ENCODE measurements at places on chromosomes 12 and 14.
A peak's percentile ranks its signal among the peaks of the same experiment; 100 is the strongest.

DNA sequence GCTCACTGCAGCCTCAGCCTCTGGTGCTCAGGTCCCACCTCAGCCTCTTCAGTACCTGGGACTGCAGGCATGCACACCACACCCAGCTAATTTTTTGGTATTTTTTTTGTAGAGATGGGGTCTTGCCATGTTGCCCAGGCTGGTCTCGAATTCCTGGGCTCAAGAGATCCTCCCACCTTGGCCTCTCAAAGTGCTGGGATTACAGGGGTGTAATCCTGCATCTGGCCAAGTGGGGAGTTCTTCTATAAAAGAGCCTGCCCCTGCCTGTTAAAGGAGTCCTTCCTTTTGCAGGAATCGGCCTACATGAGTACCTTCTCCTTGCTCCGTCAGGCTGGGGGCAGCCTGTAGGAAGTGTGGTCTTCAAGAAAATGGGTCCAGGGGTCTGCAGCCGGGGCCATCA, 54.1 kb upstream of the RASSF3 start:
- DNase-seq: no peak

DNA sequence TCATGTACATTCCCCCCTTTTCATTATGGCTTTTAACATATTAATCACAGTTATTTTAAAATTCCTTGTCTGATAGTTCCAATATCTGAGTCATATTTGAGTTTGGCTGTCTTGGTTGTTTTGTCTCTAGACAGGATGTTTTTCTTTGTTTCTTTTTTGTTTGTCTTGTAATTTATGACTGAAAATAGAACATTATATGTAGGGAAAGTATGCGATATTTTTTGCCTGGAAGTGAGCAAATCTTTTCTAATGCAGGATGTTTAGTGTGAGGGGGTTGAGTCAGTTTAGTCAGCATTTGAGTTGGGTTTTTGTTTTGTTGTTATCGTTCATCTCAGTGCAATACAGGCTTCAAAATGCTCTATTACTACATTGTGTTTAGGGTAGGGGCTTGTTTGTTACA, 239.7 kb downstream of the SNAPC1 start:
- DNase-seq: no peak

- DNase-seq: no peak
Observed at GRCh38 chr14:69132513-69133181, 20.3 kb downstream of the DCAF5 start.

- no peak for DNase-seq
Observed at GRCh38 chr14:21241218-21241819, 27.9 kb downstream of the HNRNPC start.

DNA sequence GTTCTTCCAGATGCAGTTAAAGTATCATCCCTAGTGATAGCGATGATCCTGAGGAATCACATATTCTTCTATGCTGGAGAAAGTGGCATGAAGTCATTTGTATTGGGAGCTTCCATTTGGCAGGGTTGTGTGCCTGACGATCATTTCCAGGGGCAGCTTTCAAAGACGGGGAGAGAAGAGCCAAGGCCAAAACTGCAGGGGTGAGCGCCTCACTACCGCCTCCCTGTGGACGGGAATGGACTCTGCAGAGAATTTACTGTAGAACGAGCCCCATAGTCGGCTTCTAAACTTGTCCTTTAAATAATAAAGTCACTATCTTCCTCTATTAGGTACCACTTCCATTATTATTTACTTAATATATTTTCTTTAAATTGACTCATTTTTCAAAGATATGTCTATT, 555.9 kb upstream of the TMEM132C start:
- no peak for DNase-seq

- DNase-seq: no peak
Observed at GRCh38 chr14:54818201-54819133, 84.2 kb downstream of the GCH1 start.

GRCh38 chr14:25756876-25757275, 706.9 kb upstream of the STXBP6 start:
- DNase-seq: no peak

DNA sequence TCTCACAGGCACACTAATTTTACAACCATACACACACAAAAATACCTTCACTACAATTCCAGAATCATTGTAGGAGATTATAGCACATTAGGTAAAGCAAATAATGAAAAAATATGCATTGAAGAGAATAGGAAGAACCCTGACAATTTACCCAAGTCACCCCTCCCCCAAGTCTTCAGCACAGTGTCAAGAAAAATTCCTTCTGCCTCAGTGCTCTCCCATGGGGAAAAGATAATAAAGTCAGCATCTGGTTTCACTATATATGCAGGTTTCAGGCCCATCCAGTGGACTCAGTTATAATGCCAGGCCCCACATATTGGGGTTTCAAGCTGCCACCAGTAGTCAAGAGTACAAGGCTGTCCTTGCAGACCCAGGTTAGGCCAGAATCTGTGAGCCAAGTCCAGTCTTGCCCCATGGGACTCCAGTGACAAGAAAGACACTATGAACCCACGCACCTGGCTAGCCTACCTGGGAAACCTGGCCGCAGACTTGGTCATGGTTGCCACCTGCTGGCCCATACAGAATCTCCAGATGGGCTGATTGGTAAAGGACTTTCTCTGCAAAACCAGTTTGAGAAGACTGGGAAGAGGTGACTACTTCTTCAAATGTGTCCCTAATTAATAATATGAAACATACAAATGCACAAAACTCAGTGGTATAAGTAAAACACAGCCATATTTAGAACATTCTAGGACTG, 398.6 kb upstream of the FLRT2 start:
- no peak for DNase-seq

DNA sequence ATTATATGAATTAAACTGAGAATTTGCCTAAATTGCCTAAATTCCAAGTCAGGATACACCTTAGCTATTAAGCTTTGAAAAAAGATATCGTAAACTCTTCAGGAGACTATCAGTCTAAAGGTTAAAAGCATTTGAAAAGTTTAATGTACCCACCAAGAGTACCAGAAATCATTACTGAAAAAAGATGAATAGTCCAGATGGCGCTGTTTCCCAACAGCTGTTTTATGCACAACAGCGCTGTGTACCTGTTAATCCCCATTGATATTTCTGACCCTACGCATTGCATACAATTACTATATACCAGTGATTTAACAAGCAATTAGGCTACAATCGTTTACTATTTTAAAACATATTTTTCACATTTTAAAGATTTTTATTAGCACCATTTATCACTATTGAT, 185.0 kb downstream of the PLCZ1 start:
- DNase-seq: no peak

- no peak for DNase-seq
Observed at GRCh38 chr12:24850496-24850895, 98.4 kb downstream of the BCAT1 start.

GRCh38 chr12:59736786-59737185, 141.0 kb downstream of the SLC16A7 start:
- no peak for DNase-seq

- DNase-seq: no peak
Observed at GRCh38 chr12:49377386-49377785, 10.1 kb downstream of the SPATS2 start.

DNA sequence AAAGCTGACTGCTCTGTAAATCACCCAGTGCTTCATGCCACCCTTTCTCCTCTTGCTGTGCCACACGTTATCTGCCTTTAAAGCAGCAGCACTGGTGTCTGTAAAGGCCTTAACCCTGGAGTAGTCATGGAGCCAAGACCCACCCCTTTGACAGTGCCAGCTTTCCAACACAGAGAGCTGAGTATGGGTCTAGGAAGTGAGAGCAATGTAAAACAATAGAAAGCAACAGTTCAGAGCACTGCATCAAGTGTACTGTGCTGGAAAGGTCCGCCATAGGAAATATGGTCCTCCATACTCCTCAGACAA, 139.5 kb downstream of the DAD1 start:
- DNase-seq: no peak

DNA sequence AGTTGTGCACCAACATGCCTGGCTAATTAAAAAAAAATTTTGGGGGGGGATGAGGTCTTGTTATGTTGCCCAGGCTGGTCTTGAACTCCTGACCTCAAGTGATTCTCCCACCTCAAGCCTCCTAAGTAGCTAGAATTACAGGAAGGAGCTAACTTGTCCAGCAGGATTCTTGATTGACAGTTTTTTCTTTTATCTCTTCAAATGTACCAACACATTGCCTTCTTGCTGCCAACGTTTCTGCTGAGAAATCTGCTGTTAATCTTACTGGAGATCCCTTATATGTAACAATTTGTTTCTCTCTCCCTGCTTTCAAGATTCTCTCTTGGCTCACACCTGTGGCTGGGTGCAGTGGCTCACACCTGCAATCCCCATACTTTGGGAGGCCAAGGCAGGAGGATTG, 22.4 kb upstream of the MARK3 start:
- DNase-seq: no peak

- DNase-seq: peak; percentile 53
Observed at GRCh38 chr12:68358532-68359485, 26.6 kb upstream of the MDM1 start.

- no peak for DNase-seq
Observed at GRCh38 chr12:61220337-61220736, 1039.9 kb upstream of the USP15 start.

GRCh38 chr12:56991319-56992246, 14.8 kb downstream of the ZBTB39 start:
- DNase-seq: no peak

GRCh38 chr14:73426877-73427276, 31.5 kb downstream of the NUMB start:
- DNase-seq: no peak

- no peak for DNase-seq
Observed at GRCh38 chr14:105742531-105742848, 216.1 kb downstream of the TMEM121 start.

GRCh38 chr12:58775396-58775795, 144.9 kb downstream of the LRIG3 start:
- no peak for DNase-seq

- DNase-seq: no peak
Observed at GRCh38 chr14:93028724-93029076, 87.0 kb downstream of the ITPK1 start.

DNA sequence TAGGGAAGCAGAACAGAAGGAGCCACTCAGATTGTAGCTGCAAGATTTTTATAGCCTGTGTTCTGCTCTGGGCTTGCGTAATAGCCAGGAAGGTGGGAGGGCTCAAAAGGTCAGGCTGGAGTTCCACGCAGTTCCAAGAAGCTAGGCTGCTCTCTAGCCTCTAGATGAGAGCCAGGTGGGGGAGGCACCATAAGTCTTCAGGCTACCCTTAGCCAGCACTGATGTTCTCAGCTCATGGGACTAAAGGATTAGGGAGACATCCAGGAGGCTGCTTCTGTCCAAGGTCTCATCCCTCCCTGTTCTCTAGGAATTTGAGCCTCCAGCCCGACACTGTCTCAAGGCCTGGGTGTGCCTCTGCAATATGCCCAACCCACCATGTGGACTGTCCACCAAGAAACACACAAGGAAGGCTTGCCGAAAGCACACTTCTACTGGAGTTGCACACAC, 1.7 kb downstream of the LMBR1L start:
- no peak for DNase-seq

DNA sequence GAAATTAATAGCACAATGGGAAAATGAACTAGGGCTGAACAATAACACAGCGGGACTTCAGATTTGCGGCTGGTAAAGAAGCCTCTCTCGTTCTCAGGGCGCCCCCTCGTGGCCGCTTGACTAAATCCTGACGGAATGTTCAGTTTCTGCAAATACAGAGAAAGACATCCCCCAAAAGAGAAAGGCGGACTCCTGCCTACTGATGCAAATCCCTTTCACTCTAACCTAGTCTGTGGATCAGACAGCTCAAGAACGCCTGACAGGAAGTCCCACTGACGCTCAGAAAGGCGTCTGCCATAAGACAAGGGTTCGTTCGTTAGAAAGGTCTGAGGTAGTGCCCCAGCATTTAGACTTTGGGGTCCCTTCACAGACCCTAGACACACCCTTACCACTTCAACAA, 2.5 kb downstream of the NUAK1 start:
- DNase-seq: no peak

- no peak for DNase-seq
Observed at GRCh38 chr12:31526158-31526546, 64.8 kb downstream of the DENND5B start.

DNA sequence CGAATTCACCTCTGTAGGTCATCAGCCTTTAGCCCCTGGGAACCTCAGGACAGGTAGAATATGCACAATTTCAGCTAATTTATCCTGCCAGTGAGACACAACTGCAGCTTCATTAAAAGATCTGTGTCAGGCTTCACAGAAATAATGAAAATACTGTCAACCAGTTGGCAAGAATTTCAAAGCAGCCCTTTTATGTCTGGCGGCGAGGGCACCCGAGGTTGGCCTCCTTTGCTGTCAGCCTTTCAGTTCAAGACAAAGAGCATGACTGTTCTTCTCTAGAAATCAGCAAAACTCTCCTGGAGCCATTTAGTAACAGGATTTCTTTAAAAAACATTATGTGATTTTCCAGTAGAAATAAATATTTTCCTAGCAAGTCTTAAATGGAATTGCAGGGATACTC, 75.9 kb downstream of the BBS10 start:
- DNase-seq: no peak

DNA sequence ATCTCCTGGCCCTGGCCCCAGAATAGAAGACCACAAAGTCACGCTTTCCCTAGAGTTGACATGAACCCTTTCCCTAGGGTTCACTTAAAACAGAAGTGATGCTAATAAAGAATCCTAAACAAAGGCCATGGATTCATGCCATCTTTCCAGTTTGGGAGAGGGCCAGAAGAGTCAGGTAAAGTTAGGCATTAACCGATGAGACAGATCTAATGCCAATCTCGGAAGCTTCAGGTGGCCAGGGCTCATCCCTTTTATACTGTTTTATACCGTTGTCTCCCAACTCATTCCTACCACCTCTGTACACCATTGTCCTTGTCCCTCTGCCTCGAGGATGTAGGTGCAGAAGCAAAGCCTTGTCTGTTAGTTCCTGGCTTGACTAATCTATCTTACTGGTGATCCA, 22.8 kb upstream of the ACTR10 start:
- DNase-seq: no peak

- no peak for DNase-seq
Observed at GRCh38 chr14:58805057-58805456, 167.3 kb downstream of the DACT1 start.

DNA sequence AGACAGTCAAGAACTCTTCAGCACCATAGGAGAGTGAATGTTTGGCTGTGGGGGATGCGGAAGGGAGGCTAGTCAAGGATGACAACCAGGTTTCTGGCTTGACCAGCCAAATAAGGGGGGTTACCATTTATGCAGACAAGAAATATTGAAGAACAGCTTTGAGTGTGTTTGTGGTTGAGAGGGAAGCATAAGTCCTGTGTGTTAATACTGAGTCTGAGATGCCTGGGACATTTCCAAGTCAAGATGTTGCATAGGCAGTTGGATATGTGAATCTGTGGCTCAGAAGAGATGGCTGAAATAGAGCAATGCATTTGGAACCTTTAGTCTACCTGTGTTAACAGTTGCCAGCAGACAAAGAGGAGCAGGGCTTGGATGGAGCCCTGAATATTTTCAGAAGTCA, 66.1 kb downstream of the ANO6 start:
- no peak for DNase-seq

- DNase-seq: no peak
Observed at GRCh38 chr12:103288016-103288415, 207.8 kb downstream of the C12orf42 start.

Data from left renal pelvis (tissue), 4 donors.